ENCODE measurements at places on chromosomes 6 and 20.

DNA sequence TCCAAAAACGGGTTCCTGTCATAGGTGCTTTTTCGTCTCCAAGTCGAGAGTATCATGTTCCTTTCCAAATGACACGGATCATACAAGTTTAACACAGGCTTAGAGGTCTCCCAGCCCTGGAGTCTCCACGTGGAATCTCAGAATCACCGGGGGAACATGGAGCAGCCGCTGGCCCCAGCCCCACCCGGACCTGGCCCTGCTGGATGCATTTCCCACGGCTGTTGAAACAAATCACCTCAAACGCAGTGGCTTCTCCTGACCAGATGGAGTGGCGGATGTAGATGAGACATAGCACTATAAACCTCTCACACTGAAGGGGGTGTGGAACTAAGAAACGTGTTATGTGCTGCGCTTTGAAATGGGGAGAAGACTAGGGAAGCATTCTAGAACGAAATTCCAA is 70.0 kb upstream of the FRMD1 start:
- DNase-seq, result no peak

- DNase-seq, result no peak
Measured at GRCh38 chr6:36216559-36216958, 20.0 kb downstream of the BRPF3 start.

- peak; percentile 35 for DNase-seq
Measured at GRCh38 chr6:48765352-48765961, 654.5 kb upstream of the PTCHD4 start.

DNA sequence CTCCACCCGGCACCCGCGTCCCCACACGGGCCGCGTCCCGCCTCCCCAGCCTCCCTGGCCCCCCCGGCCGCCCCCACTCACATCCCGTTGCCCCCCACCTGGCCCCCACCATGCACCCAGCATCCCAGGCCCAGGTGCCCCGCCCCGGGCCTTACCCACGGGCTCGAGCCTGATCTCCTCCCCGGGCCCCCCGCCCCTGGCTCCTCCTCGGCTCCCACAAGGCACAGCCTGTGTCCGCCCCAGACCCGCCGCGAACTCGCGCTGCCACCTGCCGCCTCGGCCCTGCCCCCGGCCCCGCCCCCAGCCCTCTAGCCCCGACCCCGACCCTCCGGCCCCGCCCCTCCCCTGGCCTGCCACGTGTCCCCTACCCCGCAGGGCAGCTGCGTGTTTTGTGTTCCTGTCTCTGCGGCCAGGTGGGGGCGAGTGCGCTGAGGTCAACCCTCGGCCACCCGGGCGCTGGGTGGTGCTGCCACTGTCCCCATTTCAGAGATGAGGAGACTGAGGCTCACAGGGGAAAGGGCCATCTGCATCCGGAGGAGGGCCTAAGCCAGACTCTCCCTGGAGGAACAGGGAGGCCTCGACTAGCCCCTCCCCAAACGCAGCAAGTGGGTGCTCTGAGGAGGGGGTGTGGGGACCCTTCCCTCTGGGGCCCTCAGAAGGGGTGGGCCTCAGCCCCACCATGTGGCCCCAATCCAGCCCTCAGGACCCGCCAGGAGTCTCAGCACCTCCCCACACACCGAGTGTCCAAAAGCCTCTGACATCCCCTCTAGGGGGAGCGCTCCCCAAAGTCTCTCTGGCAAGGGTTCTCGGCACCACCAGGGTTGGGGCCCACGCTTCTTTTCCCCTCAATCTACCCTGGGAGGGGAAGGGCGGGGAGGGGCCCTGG is 99.8 kb downstream of the TAF4 start:
- DNase-seq, result no peak
